Activated CD4-positive, alpha-beta T cell treated with anti-CD3 and anti-CD28 coated beads, Interleukin-2, amount 10 ng/mL, durations not matched to agents 7 days and 5 days (primary cell): ENCODE measurements at places on chromosomes 3 and 15. TPM values are rescaled to one million over a fixed set of nuclear protein-coding genes. Genes with fewer than 3 reads are reported as not detected.

The SNTN gene
- not detected for total RNA-seq

The STXBP5L gene
- not detected for total RNA-seq

DNA sequence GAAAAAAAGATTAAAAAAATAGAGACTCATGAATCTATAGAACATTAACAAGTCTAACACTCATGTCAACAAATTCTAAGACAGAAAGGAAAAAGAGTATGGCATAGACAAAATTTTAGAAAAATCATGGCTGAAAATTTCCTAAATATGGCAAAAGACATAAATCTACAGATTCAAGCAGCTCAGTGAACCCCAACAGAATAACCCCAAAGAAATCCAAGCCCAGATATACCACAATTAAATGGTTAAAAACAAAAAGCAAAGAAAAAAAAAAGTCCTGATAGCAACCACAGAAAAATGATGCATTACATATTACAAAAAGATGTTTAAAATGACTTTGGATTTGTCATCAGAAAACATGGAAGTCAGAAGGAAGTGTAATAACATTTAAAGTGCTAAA is 75.6 kb downstream of the AQR start:
- no peaks in the 10 kb centered on the region for H3K27me3 ChIP-seq
- H3K4me3 ChIP-seq = no peak overlapping the region
- H3K36me3 ChIP-seq = peaks cover 67% of the 10 kb centered on the region
- no peak overlapping the region for H3K27ac ChIP-seq
- H3K4me1 ChIP-seq = no peaks in the 10 kb centered on the region

- no peaks in the 10 kb centered on the region for H3K4me1 ChIP-seq
- no peaks in the 10 kb centered on the region for H3K27me3 ChIP-seq
- H3K4me3 ChIP-seq = no peak overlapping the region
These were observed 13.9 kb upstream of the TMPRSS7 start for GRCh38 chr3:112020674-112021085.

DNA sequence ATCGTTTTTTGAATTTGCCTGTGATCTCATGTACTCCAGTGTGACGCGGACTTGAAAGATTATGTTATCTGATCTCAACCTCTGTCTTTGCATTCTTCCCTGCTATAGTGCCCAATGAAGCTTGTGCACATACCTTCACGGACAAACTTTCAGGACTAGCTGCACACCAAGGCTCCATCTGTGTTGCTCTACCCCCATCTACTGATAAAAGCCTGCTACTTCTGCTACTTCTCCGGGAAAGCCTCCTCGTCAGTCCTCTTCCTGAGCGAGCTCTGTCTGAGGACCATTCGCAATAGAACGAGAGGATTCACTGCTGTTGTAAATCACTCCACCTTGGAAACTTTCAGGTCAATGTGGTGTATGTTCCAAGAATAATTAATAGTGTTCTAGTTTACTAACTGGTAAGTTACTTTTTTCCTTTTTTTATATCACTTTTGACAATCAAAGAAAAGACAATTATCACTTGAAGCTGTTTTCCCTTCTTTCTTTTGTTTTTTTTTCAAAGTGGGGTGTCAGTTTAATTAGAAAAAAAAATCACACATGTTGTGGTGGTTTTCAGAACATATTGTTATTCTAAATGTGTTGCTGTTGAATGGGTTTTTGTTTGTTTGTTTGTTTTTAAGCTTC is 217.6 kb downstream of the ARRDC4 start:
- H3K27ac ChIP-seq = no peak overlapping the region
- peaks cover 3% of the 10 kb centered on the region for H3K4me1 ChIP-seq
- H3K4me3 ChIP-seq = no peak overlapping the region
- peaks cover 20% of the 10 kb centered on the region for H3K27me3 ChIP-seq
- no peaks in the 10 kb centered on the region for H3K36me3 ChIP-seq

- H3K36me3 ChIP-seq = no peaks in the 10 kb centered on the region
- no peak overlapping the region for H3K4me3 ChIP-seq
- DNase-seq = no peak
- no peaks in the 10 kb centered on the region for H3K4me1 ChIP-seq
- H3K27ac ChIP-seq = no peak overlapping the region
- no peaks in the 10 kb centered on the region for H3K27me3 ChIP-seq
These were observed 195.8 kb downstream of the ZMAT3 start for GRCh38 chr3:178875836-178876235.

DNA sequence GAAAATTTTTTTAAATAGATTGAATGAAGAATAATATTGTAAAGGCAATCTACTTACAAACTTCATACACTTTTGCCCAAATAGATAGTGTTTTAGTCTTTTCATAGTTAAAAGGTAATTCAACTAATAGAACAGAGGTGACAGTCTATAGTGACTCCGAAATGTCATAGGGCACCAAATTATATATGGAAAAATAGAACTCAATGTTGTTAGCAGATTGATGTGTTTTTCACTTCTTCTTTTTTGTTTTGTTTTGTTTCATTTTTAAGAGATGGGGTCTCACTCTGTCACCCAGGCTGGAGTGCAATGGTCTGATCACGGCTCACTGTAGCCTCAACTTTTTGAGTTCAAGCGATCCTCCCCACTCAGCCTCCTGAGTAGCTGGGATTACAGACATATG is 721 bp downstream of the CSTA start:
- DNase-seq = no peak
- no peak overlapping the region for H3K4me3 ChIP-seq
- peaks cover 21% of the 10 kb centered on the region for H3K4me1 ChIP-seq
- peaks cover 6% of the 10 kb centered on the region for H3K27me3 ChIP-seq
